Karpas-422 (cell line): ENCODE measurements at places on chromosomes 1 and 21. TPM values are rescaled to one million over a fixed set of nuclear protein-coding genes. Genes with fewer than 3 reads are reported as not detected.

LIN9 gene
- total RNA-seq, result 7.8 and 22.0 TPM in 2 replicates

GNG12 gene
- not detected in 2 replicates for total RNA-seq

CHODL gene
- total RNA-seq, result 0.14 TPM in 1 of 2 replicates, not detected in the other

VASH2 gene
- not detected in 2 replicates for total RNA-seq

LRRN2 gene
- not detected in 2 replicates for total RNA-seq

KIF14 gene
- 12.4 and 15.2 TPM in 2 replicates for total RNA-seq

HSD3B2 gene
- total RNA-seq, result not detected in 2 replicates

CRABP2 gene
- 0.56 TPM in 1 of 2 replicates, not detected in the other for total RNA-seq
